ENCODE measurements at places on chromosomes 2 and 18. TPM values are rescaled to one million over a fixed set of nuclear protein-coding genes. Genes with fewer than 3 reads are reported as not detected.

RNF144A gene
- total RNA-seq, result 52.8 TPM

C2orf92 gene
- 8.1 TPM for total RNA-seq

INPP5D gene
- total RNA-seq, result 6.5 TPM

IL36B gene
- not detected for total RNA-seq

ABCG5 gene
- 0.23 TPM for total RNA-seq

EFHD1 gene
- 3.7 TPM for total RNA-seq

CNOT9 gene
- 39.4 TPM for total RNA-seq

AGFG1 gene
- 76.4 TPM for total RNA-seq

KCMF1 gene
- 42.0 TPM for total RNA-seq

GPN1 gene
- 36.0 TPM for total RNA-seq

C2orf80 gene
- total RNA-seq, result 38.1 TPM

LAPTM4A gene
- 75.9 TPM for total RNA-seq

TRIM54 gene
- total RNA-seq, result not detected

ADNP2 gene
- 24.7 TPM for total RNA-seq

CCBE1 gene
- total RNA-seq, result 5.3 TPM

AGXT gene
- total RNA-seq, result not detected

EMILIN1 gene
- total RNA-seq, result 6.2 TPM

LAMA3 gene
- total RNA-seq, result 3.7 TPM

GPR55 gene
- total RNA-seq, result not detected

CRYGD gene
- 3.7 TPM for total RNA-seq

RAB27B gene
- 118 TPM for total RNA-seq

RGPD4 gene
- 0.23 TPM for total RNA-seq

DYSF gene
- total RNA-seq, result 1.8 TPM
